GM23248 (cell line): ENCODE measurements at places on chromosomes 3 and 15. TPM values are rescaled to one million over a fixed set of nuclear protein-coding genes. Genes with fewer than 3 reads are reported as not detected.

SMCO1 gene
- total RNA-seq = not detected in 2 replicates

GNAT1 gene
- total RNA-seq = not detected in 2 replicates

COL6A6 gene
- not detected in 2 replicates for total RNA-seq

CHCHD4 gene
- total RNA-seq = 12.3 and 17.2 TPM in 2 replicates

SCAANT1 gene
- not detected in 2 replicates for total RNA-seq

ZNF860 gene
- total RNA-seq = 0.43 TPM in 1 of 2 replicates, not detected in the other

NOX5 gene
- total RNA-seq = 0.11 TPM in 1 of 2 replicates, not detected in the other

SERINC4 gene
- total RNA-seq = not detected in 2 replicates
